Left kidney (tissue), 8 donors: ENCODE measurements at places on chromosomes 2 and 18. TPM values are rescaled to one million over a fixed set of nuclear protein-coding genes. Genes with fewer than 3 reads are reported as not detected.
A peak's percentile ranks its signal among the peaks of the same experiment; 100 is the strongest.

- DNase-seq, result no peak
Measured at GRCh38 chr2:189425676-189426075, 15.6 kb upstream of the WDR75 start.

GRCh38 chr2:21333684-21334083, 209.9 kb downstream of the TDRD15 start:
- no peak for DNase-seq

GRCh38 chr2:54724560-54725342, 1.3 kb downstream of the EML6 start:
- no peak for DNase-seq

DNA sequence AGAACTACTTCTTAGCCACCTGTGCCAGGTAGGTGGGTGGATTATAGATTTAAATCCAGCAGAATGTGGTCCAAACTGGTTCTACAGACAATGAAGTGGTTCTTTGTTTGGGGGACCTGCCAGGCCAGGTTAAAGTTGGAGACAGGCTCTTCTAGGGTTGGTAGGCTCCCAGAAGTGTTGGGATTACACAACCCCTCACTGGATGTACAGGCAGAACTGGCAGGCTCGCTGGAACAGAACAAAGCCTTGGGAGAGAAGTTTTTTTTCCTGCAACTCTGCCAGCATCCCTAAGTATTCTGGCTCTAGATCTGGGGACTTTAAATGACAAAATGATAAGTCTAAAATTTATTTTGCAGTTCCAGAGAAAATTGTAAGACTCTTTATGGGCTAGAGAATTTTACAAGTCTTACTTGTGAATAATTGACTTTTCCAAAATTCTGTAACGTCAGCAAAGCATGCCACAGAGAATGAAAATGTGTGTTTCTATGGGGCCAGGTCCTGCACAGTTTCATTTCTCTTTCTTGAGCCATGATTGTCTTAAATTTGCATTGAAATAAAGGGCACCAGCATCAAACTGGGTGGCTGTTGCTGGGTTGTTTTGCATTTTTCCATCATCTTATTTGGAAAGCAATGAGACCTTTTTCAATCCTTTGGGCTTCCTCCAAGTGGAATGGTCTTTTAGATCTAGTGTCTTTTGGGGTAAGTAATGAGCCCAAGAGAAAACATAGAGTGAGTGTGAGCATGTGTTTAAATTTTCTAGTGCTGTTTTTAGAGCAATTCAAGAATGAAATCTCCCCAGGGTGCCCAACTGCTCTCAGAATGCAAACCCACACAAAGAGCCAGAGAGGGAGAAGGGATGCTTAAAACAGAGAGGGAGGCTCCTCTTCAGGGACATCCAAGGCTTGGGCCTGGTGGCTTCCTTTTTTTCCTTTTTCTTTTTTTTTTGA, 32.4 kb upstream of the ATL2 start:
- no peak for DNase-seq

The STPG4 gene
- 0.12 TPM for polyA plus RNA-seq

The C2orf42 gene
- polyA plus RNA-seq, result 16.7 TPM

The STEAP3 gene
- 1.3 TPM for polyA plus RNA-seq

DNA sequence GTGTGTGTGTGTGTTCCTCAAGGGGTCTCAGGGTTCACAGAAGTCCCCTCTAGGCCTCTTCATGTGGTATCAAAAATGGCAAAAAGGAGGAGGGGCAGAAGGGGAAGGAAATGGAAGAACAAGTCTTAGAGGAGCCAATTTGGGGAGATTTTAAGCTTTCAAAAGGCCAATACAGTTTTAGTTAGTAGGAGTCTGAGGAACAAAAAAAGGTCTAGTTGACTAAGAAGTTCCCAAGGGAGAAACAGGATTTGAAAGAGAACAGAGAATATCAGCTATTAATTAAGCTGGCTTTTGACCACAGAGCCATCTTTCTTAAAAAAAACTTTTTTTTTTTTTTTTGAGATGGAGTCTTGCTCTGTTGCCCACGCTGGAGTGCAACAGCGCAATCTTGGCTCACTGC, 7.1 kb downstream of the RNF125 start:
- no peak for DNase-seq

- DNase-seq, result no peak
Measured at GRCh38 chr2:237876061-237876526, 16.7 kb downstream of the RAMP1 start.

GRCh38 chr18:56258178-56258577, 380.2 kb downstream of the TXNL1 start:
- no peak for DNase-seq

DNA sequence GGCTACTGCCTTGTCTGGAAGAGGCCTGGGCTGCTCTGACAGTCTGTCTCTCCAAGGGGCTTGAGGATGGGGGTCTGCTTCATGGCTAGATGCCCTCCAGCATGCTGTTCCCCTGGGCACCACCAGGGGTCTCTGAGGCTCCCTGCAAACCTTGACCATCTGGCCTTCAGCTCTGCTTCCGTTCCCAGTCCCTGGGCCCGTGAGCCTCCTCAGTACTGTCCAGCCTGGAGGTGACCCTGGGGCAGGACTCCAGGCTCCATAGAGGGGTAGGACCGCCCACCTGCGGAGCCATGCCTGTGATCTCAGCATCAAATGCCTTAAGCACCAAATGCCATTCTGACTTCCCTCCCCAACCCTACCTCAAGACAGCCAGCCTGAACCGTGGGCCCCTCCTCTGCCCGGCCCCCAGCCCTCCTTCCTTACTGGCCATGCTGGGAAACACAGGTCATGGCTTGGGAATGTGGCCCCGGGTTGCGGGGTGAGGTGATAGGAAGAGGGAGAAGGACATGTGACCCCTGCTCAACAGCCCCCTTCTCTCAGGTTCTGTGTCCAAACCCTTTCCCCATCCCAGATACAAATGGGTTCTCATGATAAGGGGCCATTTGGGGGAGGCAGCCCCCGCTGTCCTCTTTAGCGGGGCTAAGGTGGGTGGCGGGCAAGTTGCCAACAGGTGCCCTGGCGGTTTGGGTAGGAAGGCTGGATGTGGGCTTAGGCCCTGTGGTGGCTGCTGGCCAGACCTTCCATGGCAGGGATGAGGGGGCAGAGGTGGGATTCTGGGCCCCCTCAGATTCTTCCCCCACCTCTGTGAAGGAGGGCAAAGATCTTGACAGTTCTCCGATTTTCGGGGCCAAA, 25.0 kb downstream of the SPEG start:
- DNase-seq, result no peak

The SCRN3 gene
- 36.7 TPM for polyA plus RNA-seq

GRCh38 chr18:74937291-74937690, 271.6 kb downstream of the PTGR3 start:
- DNase-seq, result no peak

DNA sequence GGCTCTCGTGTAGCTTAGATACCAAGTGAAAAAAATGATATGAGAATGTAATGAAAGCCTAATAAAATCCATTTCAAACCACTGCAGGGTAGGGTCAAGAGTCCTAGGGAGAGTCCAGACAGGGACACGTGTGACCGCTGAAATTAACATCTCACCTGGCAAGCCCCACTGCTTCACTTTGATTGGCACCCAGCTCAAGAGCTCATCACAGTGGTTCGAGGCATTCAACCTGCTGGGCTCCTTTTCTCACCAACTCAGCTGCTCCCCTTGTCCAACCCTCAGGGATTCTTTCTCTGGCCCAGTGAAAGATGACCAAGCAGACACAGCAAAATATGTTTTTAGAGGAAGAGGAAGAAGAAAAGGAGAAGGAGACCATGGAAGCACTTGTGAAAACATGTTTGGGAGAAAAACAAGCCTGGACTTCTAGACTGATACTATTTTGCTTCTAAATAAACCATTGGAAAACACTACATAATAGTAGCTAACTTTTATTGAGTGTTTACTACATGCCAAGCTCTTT, 49.2 kb upstream of the CREB1 start:
- DNase-seq, result no peak

DNA sequence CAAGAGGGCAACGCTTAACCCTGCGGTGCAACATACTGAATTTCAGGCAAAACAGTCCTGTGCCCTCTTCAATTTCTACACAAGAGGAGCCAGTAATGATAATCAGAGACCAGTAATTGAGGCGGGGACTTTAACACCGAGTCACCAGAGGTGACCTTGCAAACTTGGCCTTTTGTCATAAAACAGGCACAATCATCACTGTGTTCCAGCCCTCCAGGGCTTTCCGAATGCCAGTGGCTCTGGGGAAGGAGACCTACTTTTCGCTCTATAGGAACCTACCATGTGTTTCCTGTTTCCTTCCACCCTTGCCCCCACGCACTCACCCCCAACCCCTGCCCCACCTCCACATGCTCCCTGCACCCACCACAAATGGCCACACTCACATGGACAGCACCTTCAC, 47.2 kb upstream of the LOXHD1 start:
- no peak for DNase-seq

GRCh38 chr18:10232062-10232461, 222.4 kb upstream of the APCDD1 start:
- no peak for DNase-seq

The ITPRID2 gene
- 206 TPM for polyA plus RNA-seq

The LONRF2 gene
- polyA plus RNA-seq, result 4.7 TPM

DNA sequence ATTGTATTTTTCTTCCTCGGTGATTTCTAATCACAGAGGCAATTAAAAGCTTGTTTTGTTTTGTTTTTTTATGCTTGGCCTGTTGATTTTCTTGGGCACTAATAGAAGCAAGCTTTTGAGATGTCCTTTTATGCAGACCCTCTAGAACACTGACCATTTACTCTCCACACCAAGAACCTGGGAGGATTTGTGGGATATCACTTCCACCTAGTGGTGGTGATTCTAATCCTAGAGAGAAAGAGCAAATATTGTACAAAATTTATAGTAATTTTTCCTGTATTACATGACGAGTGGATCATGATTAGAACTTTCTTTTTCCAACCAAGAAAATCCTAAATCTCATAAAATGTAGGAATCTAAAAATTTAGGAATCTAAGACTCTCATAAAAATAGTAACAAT, 23.4 kb downstream of the NEMP2 start:
- peak; percentile 28 for DNase-seq

DNA sequence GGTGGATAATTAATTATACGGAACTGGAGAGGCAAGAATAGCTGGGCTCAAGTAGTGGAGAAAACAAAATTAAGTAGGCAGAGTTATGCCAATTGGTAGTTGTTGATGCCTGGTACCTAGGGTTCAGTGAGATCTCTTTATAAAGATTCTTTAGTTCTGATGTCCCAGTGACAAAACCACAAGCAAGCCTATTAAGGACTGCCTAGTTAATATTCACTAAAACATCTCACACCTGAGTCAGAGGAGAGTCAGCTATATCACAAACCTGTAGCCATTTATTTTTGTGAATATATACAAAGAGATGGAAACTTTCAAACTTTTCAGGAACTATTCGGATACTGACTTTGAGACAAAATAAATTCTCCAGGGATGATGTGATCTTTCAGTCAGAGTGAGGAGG, 213.9 kb upstream of the CYP26B1 start:
- DNase-seq, result no peak

The CNNM4 gene
- polyA plus RNA-seq, result 14.3 TPM

- no peak for DNase-seq
Measured at GRCh38 chr18:1002653-1003178, 98.0 kb downstream of the ADCYAP1 start.

The KANSL1L gene
- polyA plus RNA-seq, result 78.0 TPM

The SNRNP200 gene
- polyA plus RNA-seq, result 214 TPM

The RGPD3 gene
- polyA plus RNA-seq, result 0.12 TPM

- DNase-seq, result no peak
Measured at GRCh38 chr2:42256505-42256904, 87.4 kb downstream of the EML4 start.

The G6PC2 gene
- polyA plus RNA-seq, result 0.08 TPM
